ENCODE measurements at places on chromosomes 11 and 22.

DNA sequence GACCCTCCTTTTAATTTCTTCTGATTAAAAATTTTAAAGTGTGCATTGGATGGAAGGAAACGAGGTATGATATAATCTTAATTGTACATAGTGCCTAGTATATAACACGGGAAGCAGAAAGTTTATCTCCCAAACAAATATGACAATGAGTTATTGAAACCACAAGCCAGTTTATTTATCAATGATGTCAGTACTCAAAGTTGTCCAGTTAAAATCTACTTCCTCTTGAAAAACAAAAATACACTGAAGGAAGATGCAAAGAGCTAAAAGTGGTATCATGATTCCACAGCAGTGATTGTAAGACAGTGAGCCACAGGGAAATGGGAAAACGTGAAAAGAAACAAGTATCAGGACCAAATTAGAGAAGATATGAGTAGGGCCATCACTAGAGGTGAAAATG lies 18.8 kb upstream of the OR5B21 start:
- no peak for DNase-seq

- DNase-seq, result no peak
These were observed 163.8 kb downstream of the SWAP70 start for GRCh38 chr11:9827708-9828107.

DNA sequence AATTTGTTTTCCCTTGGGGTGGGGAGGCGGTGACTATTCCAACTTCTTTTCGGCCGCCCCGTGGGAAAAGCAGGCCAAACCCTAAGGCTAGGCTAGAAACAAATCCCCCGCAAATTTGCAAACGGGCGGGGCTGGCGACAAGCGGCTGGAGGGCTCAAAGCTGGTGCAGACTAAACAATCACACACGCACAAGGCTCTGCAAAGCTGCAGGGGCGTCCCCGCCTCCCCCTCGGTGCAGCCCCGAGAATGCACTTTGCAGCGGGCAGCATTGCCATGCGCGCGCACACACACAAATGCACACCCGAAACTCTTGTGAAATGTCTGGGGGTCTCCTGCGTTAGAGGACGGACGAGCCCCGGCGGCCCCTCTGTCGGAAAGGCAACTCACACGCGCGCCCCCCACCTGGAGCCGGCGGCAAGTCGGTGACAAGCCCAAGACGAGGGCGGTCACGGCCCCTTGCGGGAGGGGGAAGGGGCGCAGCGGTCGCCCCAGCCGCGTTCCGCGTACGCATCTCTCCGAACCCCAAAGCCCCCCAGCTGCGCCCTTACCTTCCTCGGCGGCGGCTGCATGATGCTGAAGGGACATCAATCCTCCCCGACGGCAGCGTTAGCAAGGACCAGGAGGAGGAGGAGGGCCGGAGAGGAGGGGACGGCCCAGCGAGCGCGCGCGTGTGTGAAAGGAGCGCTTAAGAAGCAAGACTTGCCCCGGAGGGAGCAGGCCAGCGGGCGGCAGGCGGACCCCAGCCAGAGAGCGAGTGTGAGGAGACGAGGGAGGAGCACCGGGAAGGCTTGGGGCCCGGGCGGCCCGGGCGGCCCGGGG lies 600 bp downstream of the FCHSD2 start:
- DNase-seq, result peak; percentile 85

- DNase-seq, result no peak
These were observed 101.7 kb downstream of the TEAD1 start for GRCh38 chr11:12775955-12776354.

GRCh38 chr11:61815790-61816735 lies 740 bp downstream of the FADS1 start:
- peak; percentile 74 for DNase-seq

DNA sequence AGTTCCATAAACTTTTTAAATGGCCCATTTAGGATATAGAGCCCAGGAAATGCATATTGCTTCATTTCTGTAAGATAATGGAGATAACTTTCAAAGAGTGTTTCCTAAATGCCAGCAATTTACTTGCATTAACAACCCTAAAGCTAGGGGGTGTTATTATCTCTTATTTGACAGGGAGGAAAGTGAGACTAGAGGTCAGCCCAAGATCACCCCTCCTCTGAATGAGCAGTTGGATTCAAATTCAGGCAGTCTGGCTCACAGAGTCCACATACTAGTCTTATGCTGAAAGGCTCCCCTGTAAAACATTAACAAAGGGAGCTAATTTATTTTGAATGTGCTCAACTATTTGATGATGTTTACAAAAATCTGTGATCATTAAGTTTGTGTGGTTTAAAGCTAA lies 49.9 kb upstream of the TRIM77 start:
- no peak for DNase-seq

DNA sequence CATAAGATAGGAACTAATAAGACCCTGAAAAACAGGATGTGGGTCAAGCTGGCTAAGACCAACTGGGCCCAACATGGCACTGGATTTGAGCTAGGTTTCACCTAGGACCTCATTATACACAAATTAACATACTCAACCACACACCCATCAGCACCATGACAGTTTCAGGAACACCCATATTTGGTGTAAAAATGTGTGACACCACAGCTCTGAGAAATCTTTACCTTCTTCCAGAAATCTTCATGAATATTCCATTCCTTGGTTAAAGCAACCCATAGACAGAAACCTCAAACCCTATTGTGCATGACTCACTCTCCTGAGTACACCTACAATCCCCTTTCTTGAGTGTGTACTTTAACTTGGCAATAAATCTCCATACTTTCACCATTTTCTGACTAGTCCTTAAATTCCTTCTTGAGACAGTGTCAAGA lies 378.8 kb downstream of the DYNC2H1 start:
- no peak for DNase-seq

GRCh38 chr22:23272371-23272770 lies 92.1 kb downstream of the BCR start:
- no peak for DNase-seq

- DNase-seq, result no peak
These were observed 3.7 kb downstream of the CBX6 start for GRCh38 chr22:38868286-38868721.

DNA sequence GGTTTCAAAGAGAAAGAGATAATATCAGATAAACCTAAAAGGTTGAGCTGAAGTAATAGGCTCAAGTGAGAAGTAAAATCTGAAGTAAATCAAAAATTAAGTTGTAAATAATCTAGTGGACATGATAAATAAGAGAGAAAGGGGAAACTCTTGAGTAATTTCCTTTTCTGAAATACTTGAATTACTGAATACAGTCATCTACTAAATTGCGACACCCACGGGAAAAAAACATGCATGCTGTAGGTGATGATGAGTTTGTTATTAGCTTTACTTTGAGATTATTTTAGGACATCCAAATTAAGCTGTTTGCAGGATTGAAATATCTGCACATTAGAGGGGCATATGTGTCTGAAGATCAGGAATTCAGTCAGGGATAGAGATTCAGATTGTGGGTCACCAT lies 50.0 kb upstream of the CARD18 start:
- DNase-seq, result no peak

- no peak for DNase-seq
These were observed 76.8 kb upstream of the CCND1 start for GRCh38 chr11:69563946-69564775.

GRCh38 chr11:88555829-88556202 lies 218.3 kb upstream of the CTSC start:
- no peak for DNase-seq

DNA sequence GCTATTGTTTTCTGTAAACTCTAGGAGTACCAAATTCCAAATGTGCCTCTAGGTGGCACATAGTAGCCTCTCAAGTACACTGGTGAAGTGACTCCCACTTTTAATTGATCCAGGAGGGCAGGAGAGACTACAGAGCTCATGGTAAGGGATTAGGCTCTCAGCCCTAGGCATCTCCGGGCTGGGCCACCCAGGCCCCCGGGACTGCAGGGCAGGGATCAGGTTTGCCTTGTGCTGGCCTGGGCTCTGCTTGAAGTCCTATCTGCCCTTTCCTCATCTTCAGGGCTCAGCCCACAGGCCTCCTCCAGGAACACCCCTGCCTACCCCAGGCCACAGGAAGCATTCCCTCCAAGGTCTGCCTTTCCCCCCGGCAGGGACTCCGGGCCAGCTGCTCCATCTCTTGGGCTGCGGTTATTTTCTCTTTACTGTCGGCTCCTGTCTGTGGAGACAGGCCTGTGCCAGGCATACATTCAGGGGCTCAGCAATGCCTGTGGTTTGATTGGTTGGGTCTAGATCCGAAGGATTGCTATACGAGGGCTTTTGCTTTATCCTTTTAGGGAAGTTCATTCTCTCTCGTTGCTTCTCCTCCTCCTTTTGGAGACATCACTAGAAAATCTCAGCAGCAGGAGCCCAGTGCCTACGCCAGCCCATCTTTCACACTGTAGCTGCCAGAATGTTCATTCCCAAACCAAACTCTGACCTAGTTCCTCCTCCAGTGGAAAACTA lies 32.8 kb downstream of the PARVA start:
- peak; percentile 11 for DNase-seq

DNA sequence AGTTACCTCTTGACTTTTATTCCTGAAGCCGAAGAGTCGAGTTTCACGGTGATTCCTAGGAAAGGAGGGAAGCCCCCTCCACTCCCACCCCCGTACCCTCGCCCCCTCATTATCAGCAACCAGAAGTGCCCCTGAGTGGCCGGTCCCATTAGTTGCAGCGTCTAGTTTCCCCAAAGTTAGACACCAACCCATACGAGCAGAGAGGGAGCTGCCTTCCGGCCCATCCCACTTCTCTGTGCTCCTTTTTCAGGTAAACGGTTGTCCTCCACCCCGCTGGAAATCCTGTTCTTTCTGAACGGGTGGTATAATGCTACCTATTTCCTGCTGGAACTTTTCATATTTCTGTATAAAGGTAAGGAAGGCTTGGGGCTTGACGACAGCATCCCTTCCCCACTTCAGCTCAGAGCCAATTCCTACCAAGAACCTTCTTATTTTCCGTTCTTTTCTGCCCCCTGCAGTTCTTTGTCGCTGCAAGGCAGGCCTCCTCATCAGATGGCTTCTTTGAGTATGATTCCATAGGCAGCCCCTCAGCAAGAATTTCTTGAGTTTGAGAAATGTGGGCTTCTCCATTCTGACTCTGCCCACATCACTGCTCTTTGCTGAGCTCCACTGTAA lies 701 bp downstream of the TMEM216 start:
- peak; percentile 39 for DNase-seq

DNA sequence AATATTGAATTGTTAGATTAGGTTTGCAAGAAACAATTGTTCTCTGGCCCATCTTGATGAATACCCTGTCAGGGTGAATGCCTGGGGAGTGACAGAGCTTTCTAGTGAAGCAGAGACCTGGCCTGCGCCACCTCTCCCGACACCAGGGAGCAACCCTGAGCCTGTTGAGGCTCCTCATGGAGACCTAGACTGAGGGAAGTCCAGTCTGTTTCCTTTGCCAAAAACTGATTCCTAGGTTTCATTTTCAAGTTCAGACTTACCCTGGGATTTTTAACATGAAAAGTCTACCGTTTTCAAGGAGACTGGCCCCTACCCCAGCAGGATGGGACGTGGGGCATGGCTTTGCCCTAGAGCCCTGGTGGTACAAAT lies 173.7 kb upstream of the SORL1-AS1 start:
- DNase-seq, result no peak

DNA sequence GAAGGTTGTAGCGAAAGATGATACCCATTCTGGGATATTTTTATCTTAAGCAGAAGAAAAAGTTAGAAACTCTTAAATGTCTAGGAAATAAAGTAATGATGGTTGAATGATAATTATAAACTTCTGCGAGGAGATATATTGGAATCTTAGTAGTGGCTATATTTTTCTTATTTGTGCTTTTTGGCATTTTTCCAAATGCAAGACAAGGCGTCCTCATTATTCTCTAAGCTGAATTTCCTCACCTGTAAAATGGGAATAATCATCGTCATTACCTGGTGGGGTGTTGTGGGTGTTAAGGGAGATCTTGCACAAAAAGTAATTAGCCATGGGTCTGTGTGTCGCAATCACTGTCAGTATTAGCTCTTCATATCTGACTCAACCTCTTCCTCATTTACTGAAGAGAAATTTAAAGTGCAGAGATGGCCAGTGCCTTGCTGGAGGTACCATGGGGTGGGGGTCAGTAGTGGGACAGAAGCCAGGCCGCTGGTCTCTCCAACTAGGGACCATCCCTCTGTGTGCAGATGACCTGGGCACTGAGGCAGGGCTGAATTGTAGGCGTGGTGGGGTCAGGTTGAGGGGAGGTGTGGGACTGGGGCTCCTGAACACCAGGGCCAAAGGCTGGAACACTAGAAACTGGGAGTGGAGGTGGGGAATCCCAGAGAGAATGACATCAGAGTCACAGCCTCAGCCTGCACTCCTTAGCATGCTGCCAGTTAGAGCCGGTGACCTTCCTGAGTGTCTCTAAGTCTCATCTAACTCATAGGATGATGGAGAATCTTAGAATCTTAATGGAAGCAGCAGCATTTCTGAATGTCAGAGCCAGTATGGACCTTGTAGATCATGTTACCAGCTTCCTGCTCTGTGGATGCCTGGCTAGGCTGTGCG lies 4.1 kb downstream of the PITPNM1 start:
- no peak for DNase-seq

GRCh38 chr11:10984250-10984649 lies 126.4 kb upstream of the ZBED5 start:
- DNase-seq, result peak; percentile 32

DNA sequence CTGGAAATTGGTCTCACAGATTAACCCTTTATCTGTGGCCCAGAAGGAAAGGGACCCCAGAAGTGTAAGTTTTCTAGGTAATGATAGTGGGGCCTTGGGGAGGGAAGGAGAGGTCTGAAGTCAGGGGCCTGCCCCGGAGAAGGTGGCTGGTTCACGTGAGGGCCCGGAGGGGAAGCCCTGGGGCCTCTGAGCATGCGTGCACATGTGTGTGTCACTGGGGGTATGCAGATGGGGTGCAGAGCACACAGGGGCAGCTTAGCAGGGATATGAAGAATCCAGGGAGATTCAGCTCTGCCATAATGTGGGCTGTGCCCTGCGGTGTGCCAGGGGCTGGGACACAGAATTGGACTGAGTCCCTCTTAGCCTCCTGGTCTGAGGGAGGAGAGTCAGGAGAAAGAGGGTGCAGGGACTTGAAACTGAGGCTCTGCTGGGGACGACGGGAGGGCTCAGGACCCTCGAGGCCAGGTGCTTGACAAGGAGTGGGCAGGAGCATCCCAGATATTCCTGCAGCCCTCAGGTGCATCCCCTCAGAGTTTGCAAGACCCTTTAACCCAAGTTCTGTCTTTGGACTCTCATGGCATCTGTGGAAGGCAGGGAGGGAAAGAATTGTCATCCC lies 15.5 kb downstream of the MYO7A start:
- DNase-seq, result no peak

DNA sequence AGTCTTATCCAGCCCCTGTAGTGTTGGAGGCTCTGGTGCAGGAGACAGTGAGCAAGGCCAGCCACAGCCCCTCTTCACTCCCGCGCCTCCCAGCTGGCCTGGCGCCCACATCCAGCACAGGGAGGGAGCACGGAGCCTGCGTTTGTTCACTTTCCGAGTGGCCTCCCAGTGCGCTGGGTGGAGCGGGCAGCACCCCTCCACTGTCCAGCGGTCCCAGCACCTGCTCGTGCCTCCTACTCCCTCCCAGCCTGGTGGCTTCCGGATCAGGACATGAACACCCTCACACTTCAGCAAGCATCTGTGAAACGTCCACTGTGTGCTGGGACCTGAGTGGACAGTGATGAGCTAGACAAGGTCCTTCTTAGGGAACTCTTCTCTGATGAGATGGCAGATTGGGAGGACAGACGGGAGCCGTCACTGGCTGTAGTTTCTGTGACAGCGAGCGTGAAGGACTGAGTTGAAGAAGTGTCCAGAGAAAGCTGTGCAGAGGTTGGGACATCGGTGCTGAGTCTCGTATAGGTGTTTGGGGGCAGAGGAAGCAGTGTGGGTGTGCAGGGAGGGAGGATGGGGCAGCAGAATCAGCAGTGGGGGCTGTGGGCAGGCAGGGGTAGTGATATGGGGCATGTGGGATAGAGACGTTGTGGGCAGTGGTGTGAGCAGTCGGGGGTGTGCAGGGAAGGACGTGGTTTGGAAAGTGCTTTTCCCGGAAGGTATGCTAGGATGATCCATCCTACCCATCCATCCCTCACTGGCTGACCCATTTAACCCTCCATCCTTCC lies 256.8 kb downstream of the TBC1D22A start:
- no peak for DNase-seq

All from HAP-1 (cell line).